RPMI7951 (cell line): ENCODE measurements at places on chromosomes 13 and 19. TPM values are rescaled to one million over a fixed set of nuclear protein-coding genes. Genes with fewer than 3 reads are reported as not detected.

Gene OR1M1
- not detected in 2 replicates for total RNA-seq

Gene APOE
- 6.1 and 8.5 TPM in 2 replicates for total RNA-seq

Gene SIGLEC8
- not detected in 2 replicates for total RNA-seq

Gene S1PR5
- 0.29 TPM in 1 of 2 replicates, not detected in the other for total RNA-seq

Gene FUT6
- total RNA-seq: not detected in 2 replicates

Gene PSG3
- total RNA-seq: not detected in 2 replicates

Gene HCST
- total RNA-seq: 1.9 TPM in 1 of 2 replicates, not detected in the other

Gene SIGLEC7
- not detected in 2 replicates for total RNA-seq

Gene NLRP11
- total RNA-seq: 1.3 and 1.7 TPM in 2 replicates

- DNase-seq: no peak
These were observed 35.2 kb downstream of the TSC22D1 start for GRCh38 chr13:44540761-44541434.

DNA sequence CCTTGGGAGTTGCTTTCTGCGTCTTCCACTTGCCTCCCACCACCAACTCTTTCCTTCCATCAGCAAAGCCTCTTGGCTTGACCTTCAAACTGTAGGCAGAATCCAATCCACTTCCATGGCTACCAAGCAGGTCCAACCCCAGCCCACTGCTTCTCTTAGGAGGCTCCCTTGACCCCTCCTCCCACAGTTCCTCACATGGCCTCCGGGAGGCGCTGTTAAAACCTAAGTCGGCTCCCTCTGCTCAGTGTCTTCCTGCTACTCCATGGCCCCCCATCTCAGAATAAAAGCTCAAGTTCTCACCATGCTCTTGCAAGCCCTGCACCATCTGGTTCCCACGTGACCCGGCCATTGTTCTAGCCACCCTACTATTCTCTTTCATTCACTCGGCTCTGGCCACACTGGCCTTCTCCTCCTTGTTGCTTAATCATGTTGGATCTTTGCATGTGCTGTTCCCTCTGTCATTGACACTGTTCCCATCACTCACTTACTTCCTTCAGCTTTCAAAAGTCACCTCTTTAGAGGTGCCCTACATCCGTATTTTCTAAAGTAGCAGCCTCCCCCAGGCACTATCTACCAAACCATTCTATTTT is 7.5 kb downstream of the IZUMO2 start:
- no peak for DNase-seq

DNA sequence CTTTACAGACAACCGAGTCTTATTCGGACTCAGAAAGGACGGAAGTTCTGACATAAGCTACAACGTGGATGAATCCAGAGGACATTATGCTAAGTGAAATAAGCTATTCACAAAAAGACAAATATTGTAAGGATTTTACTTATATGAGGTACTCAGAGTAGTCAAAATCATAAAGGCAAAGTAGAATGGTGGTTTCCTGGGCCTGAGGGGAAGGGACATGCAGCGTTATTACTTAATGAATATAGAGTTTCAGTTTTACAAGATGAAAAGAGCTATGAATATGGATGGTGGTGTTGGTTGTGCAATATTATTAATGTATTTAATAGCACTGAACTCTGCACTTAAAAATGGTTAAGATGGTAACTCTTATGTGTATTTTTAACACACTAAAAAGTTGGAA is 419.1 kb upstream of the SGCG start:
- DNase-seq: no peak

- no peak for DNase-seq
These were observed 598.7 kb upstream of the KLF12 start for GRCh38 chr13:74732736-74733385.

GRCh38 chr19:51398096-51398704 is 7.8 kb upstream of the C19orf84 start:
- DNase-seq: peak; percentile 42

DNA sequence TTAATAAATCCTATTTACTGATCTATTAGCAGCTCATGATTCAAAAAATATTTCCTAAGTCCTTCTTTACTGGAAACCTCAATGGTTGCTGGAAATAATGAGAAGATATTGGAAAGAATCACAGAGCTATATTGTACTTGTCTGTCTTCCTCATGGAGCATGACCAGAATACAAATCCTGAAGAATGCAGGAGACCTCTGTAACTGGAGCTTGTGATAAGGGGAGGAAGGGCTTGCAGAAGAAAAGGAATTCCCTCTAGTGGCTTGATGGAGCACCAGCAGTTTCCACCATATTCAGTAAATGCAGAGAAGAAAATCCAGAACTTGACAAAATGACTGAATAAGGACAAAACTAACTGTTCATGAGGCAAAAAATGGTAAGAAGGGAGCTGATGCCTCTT is 1333.1 kb downstream of the EFNB2 start:
- DNase-seq: no peak

DNA sequence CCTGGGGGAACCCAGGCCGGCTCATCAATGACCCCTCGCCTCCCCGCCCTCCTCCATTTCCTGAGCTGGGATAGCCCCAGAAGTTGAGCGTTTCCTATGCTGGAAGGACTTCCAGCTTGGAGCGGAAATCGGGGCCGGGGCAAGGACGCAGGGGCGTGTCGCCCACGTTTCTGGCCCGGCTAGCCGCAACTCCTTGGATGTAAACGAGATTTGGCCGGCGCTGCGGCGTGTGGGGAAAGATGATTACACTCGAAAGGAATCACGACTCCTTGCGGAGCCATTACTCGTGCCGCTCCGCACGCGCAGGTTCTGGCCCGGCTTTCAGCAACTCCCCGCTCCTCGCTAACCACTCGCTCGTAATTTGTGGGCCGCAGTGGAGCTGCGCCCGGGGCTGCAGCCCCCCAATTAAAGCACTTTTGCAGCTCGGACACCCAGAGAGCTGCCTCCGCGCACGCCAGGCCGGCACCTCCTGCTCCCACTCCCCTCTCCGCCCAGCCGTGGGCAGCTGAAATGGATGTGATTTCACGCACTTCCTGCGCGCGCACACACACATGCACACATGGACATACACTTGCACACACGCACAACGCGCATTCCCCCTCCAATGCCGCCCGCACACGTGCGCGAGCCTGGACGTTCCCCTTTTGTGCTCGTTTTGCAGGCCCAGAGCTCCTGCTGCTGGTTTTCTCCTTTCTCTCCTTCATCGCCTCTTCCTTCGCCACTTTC is 15.7 kb downstream of the ZIC5 start:
- DNase-seq: no peak

DNA sequence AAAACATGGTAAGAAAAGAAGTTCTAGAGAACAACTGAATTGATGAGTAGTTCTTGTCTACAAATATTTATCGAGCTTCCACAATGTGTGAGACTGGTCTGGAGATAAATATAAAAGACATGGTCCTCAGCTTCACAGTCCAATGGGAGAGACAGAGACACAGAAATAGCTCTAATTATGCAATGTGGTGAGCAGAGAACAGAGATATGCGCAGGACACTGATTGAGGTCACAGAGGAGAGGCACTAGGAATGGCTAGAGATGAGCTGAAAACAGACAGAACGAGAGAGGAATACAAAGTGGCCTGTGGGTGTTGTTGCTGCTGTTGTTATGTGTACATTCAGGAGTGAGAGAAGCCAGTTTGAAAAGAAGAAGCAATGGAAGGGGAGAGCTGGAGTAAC is 53.2 kb downstream of the GPALPP1 start:
- DNase-seq: no peak

GRCh38 chr13:22505489-22505888 is 675.3 kb upstream of the SGCG start:
- DNase-seq: no peak

DNA sequence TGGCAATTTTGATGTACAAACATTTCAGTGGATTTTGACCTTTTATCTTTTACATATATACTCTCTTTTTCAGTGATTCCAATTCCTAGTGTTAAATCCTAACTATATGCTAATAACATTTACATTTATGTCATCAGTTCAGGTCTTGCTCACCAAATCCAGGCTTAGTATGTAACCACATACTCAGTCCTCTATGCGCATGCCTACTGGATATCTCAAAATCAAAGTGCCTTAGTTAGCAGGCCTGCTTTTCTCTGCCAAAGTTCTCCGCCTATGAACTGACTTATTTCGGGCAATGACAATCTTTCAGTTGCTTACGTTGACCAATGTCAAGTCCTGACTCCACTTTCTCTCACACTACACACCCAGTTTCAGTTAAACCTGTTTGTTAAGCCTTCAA is 478.5 kb upstream of the SLITRK1 start:
- DNase-seq: no peak

- no peak for DNase-seq
These were observed 47.3 kb downstream of the BRCA2 start for GRCh38 chr13:32362574-32362973.

DNA sequence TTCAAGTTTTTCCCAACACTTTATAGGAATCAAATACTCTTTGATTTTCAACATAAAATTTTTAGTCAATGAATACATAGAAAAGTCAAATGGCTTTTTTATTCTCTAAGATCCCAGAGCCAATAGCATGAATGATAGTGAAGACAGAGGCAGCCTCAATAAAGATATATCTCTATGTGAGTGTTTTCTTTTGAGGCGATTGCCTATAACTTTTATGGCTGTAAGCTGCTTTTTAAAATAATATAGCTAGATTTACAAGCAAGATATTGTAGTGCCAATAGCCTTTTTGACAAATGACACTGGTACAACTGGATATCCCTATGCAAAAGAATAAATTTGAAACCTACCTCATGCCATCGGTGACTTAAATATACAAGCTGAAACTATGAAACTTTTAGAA is 1705.2 kb upstream of the PCDH20 start:
- DNase-seq: no peak

DNA sequence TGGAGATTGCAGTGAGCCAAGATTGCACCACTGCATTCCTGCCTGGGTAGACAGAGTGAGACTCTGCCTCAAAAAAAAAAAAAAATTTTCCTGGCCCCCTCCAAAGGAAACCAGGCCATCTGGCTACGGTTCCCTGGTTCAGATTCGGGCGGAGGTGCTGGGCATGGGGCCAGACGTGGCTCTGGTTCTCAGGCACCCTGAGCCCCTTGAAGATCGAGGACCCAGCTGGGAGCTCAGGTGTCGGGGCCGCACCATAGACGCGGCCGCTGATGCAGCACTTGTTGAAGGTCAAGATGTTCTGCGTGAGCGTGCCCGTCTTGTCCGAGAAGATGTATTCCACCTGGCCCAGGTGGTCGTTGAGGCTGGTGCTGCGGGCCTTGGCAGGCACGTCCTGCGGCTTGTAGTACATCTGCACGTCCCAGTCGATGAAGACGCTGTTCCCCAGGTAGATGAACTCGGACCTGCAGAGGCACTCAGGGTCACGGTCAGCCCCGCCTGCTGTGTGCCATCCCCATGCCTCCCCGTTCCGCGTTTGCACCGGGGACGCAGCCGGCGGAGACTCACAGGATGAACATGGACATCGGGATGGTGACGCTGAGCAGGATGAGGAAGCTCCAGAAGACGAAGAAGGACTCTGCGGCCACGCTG is 12.3 kb downstream of the ATP8B3 start:
- no peak for DNase-seq

DNA sequence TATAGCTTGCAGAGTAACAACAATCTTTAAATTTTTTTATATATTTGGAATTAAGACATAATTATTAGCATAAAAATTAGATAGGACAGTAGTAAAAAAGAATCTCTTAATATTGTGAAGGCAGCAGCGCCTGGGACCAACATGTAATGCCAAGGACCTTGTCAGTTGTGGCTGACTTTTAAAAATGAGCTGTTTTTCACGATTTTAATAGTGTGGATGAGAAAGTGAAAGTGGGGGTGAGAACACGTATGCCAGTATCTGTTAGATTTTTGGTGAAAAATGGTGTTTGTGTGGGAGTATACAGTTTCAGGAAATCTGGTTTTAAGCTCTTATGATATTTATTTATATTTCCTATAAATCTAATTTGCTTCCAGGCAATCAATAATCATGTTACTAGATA is 125.2 kb downstream of the LMO7 start:
- peak; percentile 15 for DNase-seq

DNA sequence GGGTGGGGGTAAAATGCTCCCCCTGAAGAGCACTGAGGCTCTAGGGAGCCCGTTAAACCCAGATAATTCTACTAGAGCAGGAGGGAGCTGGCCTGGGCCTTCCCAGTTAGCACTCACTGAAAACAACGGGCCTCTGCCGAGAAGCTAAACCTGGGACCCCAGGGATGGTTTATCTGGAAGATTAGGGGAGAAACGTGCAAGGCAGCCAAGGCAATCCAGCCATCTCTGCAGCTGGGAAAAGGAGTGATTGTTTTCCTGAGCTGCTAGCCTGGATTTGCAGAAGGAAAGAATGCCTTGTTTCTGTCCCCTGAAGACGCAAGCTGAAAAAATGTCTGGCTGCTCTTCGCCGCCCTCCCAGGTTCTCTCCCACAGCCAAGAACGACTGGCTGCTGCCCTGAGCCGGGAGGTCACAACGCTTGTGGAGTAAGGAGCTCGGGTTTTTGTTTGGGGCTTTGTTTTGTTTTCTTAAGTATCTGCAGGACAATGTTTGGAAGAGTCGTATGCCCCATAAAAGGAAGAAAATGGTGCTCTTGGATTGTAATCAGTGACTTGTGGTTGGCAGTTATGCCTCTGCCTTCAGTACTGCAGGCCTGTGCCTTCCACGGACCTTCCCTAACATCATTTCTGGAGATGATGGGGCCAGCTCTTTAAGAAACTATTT is 31.5 kb downstream of the COL4A2 start:
- no peak for DNase-seq

DNA sequence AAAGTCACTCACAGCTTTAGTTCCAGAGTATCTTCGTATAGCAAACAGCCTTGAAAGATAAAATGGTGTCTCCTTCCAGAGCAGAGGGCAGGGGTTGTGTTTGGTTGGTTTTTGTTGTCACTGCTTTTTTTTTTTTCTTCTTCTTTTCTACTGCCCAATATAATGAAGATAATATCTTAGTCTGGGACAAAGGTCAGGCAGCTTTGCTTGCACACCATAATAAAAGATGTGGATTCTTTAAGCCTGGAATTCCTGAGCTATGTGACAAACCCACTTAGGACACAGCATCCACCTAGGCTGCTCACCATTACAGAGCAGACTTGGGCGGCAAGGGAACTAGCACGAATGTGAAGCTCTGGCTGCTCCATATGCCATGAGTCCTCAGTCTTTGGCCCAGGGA is 165.6 kb upstream of the MIR17HG start:
- DNase-seq: no peak

- peak; percentile 15 for DNase-seq
These were observed 61.0 kb downstream of the RASA3 start for GRCh38 chr13:114071410-114071809.

- DNase-seq: no peak
These were observed 288.2 kb downstream of the COG6 start for GRCh38 chr13:39943711-39944110.
